ENCODE measurements at places on chromosomes 2 and 18.

DNA sequence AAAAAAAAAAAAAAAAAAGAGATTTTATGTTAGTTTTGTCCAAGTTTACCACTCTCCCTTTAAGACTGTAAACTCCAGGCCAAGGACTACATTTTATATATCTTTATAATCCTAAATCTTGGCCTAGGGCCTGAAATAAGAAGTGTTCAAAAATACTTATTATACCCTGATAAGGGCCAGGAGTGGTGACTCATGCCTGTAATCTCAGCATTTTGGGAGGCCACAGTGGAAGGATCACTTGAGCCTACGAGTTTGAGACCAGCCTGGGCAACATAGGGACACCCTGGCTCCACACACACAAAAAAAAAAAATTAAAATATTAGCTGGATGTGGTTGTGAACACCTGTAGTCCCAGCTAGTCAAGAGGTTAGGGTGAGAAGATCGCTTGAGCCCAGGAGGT, 12.7 kb downstream of the TRIP12 start:
- no peak for DNase-seq

- no peak for DNase-seq
Observed at GRCh38 chr2:191959209-191959608, 112.3 kb upstream of the CAVIN2 start.

GRCh38 chr2:25494616-25495015, 152.9 kb upstream of the DNMT3A start:
- DNase-seq, result peak; percentile 37

- DNase-seq, result no peak
Observed at GRCh38 chr2:171316220-171316619, 117.6 kb downstream of the METTL8 start.

GRCh38 chr2:18245375-18245774, 315.1 kb downstream of the RDH14 start:
- DNase-seq, result no peak

DNA sequence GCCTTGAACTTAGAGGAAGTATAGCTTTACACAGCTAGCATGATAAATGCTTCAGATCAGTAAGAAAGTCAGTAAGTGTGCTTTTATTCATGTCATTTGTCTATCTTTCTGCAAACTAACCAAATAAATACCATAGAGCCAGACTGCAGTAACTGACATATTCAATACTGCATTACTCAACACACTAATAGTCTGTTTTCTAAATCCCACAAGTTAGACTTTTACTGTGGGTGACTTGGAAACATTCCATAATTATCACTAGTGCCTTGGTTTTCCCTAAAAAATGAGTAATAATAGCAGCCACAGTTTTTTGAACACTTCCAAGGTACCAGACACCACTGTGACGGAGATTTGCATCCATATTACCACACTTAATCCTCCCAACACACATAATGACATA, 33.0 kb downstream of the ACVR1 start:
- no peak for DNase-seq

- DNase-seq, result no peak
Observed at GRCh38 chr2:159042115-159042850, 73.8 kb downstream of the TANC1 start.

DNA sequence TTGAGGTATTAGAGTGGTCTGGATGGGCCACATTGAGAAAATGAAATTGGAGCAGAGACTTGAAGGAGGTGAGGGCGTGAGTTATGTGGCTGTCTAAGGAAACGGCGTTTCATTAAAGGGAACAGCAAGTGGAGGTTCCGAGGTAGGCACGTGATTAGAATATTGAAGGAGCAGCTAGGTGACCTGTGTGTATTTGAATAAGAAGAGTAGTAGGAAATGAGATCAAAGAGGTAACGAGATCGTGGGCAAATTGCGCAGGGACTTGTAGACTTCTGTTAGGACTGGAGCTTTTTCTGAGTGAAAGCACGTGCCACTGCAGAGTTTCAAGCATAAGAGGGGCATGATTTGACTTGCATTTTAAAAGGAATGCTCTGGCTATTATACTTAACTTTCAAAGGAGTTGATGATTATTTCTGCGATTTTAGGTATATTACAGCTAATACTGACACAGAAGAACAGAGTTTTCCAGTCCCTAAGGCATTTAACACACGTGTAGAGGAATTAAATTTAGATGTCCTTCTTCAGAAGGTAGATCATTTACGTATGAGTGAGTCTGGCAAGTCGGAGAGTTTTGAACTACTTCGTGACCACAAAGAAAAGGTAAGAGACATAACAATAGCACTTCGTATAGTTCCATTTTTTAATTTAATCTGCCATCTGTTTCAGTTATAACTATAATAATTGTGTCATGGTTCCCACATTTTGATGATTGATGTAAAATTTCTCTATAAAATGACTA, 48.7 kb downstream of the RMDN2 start:
- no peak for DNase-seq

- DNase-seq, result peak; percentile 82
Observed at GRCh38 chr2:223046470-223047040, 5.4 kb upstream of the KCNE4 start.

DNA sequence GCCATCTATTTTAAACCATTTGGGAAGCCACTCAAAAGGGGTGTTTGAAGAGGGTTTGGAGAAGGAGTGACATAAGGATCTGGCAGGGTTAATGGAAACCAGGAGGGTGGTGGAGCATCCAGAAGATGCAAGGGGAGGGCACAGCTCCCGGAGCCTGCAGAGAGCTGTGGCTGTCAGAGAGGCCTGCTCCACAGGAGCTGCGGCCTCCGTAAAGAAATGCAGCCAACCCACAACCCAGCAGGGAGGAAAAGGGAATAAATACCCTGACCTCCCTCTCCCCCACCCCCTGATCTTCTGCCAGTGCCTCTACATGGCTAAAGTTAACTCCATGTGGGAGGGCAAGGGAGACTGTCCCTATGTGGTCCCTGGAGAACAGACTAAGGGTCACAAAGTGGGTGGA, 567.1 kb upstream of the POU3F3 start:
- no peak for DNase-seq

DNA sequence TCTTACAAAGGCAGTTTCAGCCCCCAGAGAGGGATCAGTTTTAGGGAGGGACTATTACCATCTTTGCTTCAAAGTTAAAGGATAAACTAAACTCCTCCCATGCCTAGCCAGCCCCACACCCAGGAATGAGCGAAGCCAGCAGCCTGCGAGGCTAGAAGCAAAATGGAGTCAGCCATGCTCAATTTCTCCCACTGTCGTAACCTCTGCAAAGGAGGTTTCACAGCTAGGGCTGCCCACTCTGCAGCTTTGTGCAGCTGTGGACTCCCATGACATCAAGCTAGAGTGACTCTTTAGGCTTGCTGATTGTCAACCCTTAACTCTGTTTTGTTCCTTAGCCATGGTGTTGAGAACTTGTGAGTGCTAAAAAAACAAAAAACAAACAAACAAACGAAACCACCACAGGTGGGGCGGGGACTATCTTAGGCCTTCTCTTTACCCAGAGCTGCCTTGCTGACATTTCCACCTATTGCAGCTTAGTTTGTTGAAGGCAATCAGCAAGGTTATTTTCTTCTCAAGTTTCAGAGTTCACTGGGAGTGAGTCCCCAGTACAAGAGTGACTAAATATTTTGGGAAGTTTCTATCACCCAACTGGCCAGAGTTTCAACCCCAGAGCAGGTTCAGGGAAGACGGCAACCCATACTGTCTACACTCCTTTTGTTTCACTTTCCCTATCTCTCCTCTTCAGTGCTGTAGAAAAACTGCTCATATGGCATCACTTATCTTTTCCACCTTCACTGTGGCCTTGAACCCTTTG, 592.1 kb downstream of the XIRP2 start:
- no peak for DNase-seq

GRCh38 chr2:173205375-173205774, 129.7 kb downstream of the MAP3K20 start:
- DNase-seq, result peak; percentile 95

DNA sequence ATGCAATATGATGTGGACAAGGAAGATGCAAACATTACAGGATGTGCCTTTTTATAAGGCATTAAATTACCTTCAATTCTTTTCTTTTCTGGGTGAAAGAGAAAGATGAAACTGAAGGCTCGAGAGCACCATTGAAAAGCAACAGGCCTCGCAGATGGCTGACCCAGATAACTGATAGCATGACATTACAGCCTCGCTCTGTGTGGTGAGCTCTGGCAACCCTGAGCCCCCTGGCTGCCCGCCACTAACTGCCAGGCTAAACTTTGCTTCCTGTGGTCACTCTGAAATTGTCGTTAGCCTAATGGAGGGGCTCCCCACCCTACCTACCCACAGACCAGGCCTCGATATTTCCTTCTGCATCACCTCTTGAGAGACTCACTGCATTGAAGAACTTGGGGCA, 516.8 kb upstream of the FANCL start:
- DNase-seq, result no peak

DNA sequence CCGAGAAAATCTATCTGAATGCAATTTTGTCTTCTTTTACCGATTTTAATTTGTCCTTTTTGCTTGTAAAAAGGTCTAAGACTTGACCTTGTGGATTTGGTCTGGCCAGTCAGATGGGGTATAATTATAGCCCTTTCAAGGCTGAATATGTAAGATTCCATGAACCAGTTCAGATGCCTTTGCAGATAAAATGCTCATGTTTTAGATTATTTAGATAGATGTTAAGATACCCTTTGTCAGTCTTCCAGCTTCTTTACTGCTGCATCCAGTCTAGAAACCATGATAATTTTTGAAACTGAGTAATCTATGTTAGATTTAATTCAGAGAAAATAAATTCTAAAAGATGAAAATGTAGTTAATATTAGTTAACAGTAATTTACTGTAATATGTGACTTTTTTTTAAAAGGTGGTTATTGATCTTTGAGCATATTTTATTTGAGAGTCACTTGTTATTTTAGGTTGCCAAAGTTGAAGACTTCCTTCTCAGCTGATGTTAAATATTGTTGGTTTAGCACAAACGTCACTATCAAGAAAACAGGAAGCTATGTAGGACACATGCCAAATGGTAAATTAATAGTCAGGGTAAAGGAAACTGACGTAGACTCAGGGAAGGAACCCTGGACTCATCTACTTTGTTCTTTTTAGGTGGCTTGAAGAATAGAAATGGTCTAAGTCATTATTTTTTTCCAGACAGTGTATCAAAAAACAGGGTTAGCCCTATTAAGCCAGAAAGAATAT, 29.8 kb downstream of the BABAM2 start:
- DNase-seq, result no peak

DNA sequence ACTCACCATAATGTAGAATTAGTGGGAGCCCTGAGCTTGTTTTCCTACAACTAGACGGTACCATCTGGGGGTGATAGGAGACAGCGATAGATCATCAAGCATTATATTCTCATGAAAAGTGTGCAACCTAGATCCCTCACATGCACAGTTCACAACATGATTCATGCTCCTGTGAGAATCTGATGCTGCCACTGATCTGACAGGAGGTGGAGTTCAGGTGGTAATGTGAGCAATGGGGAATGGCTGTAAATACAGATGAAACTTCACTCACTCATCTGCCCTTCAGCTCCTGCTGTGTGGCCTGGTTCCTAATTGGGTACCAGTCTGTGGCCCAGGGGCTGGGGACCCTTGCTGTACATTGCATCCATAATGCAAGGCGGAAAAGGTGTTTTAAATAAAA, 60.7 kb downstream of the USP34 start:
- DNase-seq, result no peak

GRCh38 chr2:149860276-149860921, 272.8 kb upstream of the MMADHC start:
- DNase-seq, result peak; percentile 92

GRCh38 chr18:2395427-2396161, 175.7 kb downstream of the METTL4 start:
- no peak for DNase-seq

Measured in AG10803 (cell line).